ENCODE measurements at places on chromosomes 16 and 17. TPM values are rescaled to one million over a fixed set of nuclear protein-coding genes. Genes with fewer than 3 reads are reported as not detected.

- DNase-seq, result no peak
These were observed 46.6 kb upstream of the TEX2 start for GRCh38 chr17:64309710-64310109.

DNA sequence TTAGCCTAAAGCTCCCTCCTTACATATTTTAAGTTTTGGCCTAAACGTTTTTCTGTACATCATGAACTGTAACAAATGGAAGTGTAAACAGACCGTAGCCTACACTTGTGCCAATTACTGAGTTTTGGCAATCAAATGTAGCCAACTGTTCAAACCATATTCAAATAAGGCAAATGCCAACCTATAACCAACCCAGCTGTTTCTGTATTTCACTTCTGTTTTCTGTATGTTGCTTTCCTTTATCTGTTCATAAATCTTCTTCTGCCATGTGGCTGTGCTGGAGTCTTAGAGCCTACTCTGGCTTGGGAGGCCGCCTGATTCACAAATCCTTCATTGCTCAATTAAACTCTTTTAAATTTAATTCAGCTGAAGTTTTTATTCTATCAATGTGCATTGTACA is 6.9 kb upstream of the C16orf78 start:
- DNase-seq, result no peak

DNA sequence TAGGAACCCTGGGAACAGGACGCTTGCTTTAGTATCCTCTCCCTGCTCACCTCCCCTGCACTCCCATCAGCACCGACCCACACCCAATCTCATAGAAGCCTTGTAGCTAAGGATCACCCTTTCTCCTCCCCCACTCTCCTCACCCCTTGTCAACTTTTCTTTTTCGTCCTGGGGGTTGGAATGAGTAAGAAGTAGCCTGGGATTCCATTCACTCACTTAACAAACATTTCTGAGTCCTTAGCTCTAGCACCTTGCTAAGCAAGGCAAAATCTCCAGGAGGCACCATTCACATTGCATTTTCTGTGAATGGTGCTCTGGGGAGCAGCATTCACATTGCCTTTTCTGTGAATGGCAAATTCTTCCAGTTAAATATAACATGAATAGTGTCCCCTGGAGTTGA is 1.1 kb upstream of the PGAP3 start:
- no peak for DNase-seq

DNA sequence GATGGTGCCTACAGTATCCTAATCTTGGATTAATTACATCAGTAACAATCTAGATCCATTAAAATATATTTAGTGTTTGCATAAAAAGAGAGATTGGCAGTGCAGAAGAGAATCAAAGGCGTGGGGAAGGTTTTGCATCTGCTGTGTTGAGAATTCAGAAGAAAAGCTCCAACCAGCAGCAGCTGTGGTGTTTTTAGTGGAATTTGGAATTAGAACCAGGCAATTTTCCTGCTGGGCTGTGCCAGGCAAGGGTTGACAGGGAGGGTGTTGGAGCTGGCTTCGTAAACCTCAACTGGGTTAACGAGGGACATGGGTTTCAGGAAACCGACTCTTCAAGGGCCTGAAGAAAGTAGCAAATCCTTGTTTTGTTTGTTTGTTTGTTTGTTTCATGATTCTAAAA is 107.8 kb upstream of the WSCD1 start:
- no peak for DNase-seq

Gene SMYD4
- polyA plus RNA-seq, result 7.8 TPM

Gene PLA2G10
- not detected for polyA plus RNA-seq

Gene GCGR
- polyA plus RNA-seq, result not detected

- no peak for DNase-seq
These were observed 102.2 kb downstream of the RAB11FIP4 start for GRCh38 chr17:31493656-31494155.

Gene ZNF771
- polyA plus RNA-seq, result 8.3 TPM

DNA sequence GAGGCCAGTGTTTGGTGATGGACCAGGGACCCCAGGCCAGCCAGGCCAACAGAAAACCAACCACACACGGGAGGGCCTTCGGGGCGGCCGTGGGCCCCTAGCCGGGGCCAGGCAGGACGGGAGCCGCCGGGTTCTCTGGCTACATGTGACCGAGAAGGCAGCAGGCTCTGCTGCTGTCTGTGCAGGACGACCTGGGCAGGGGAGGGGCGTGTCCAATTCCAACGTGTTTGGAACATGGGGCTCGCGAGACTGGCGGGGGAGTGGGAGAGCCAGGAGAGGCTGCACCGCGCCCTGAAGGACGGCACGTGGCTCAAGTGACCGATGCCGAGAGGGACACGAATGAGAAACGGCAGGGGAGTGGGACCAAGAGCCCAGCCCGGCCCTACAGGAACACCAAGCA is 75.4 kb downstream of the LMF1 start:
- DNase-seq, result no peak

Gene C17orf100
- 1.7 TPM for polyA plus RNA-seq

DNA sequence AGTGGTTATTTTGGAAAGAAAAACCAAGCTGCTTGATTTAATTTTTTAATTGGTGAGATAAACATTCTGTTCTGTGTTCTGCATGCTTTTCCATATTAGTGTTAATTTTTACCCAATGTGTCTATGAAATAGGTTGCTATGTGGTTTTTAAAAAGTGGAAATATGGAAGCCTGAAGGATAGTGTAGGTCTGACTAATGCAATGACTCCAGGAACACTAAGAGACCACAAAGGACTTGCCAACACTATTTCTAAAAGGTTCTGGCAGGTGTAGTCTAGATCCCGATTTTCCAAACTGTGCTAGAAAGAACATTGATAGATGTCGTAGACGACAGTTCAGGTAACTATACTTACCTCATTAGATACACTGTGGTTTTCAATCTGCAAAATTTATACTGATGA is 877.4 kb upstream of the GOT2 start:
- no peak for DNase-seq

- DNase-seq, result no peak
These were observed 81.6 kb upstream of the HS3ST2 start for GRCh38 chr16:22732400-22732799.

GRCh38 chr17:19486351-19487023 is 47.2 kb upstream of the SLC47A1 start:
- DNase-seq, result no peak

DNA sequence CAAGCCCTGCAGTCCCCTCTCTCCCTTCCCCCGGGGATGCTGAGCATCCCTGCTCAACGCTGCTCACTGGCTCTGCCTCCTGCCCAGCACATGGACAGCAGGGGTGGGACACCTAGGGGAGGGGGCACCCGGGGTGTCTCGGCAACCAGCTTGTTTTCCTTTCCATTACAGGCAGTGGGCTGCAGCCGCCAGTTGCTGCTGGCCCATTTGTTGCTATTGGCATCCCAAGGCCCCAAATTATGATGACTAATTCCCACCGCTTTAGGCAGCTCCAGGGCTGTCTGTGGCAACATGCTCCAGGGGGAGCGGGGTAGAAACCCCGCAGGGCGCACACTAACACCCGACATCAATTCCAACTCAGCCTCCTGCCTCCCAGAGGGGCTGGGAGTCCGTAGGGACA is 4.9 kb downstream of the SDK2 start:
- no peak for DNase-seq

Gene TMEM238L
- polyA plus RNA-seq, result not detected

Gene SUZ12
- polyA plus RNA-seq, result 33.3 TPM

Gene PIGS
- 68.7 TPM for polyA plus RNA-seq

DNA sequence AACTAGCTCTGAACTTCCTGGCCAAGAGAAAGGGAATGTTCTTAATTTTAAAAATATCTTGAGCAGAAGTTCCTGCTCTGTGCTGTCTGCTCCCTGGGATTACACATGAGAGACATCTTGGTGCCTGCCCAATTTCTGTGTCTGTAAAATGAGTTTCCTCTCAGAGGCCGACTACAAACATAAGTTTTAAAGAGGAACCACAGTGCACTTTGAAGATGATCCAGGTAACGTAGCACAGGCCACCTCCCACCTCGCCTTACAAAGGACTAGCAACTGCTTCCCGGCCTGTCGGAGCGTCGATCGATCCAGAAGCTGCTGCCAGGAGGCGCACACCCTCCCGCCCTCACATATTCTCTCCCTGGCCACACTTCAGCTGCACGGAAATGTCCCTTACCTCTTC is 55.0 kb upstream of the ATP2A3 start:
- no peak for DNase-seq

Gene TAC4
- not detected for polyA plus RNA-seq

DNA sequence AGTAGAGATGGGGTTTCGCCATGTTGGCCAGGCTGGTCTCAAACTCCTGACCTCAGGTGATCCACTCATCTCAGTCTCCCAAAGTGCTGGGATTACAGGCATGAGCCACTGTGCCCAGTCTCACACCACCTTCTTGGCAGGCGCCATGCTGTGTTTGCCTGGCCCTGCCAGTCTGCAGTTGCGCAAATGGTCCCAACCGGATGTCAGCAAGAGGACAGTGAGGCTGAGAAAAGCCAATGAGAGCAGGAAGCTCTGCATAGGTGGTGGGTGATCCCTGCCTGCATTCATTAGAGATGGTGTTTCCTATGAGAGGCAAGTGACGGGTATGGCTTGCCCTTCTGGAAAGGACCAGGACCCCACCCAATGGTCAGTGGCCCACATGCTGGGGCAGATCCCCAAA is 59.3 kb downstream of the PECAM1 start:
- no peak for DNase-seq

DNA sequence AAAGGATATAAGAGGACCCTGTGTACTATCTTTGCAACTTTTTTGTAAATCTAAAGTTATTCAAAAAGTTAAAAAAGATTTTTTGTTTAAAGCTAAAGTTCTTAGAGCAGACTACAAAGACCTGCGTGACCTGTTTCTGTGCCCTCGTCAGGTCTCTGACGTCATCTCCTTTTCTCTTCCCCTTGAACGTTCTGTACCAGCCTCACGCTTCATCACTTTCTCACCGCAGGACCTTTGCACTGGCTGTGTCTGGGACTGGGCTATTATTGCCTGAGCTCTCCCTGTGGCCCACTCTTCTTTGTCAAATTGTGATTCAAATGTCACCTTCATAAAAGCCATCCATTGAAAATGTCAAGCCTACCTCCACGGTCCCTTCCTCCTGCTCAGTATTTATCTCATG is 222.8 kb downstream of the RBFOX1 start:
- DNase-seq, result no peak

GRCh38 chr17:35192708-35193107 is 1.5 kb downstream of the SLC35G3 start:
- DNase-seq, result no peak

DNA sequence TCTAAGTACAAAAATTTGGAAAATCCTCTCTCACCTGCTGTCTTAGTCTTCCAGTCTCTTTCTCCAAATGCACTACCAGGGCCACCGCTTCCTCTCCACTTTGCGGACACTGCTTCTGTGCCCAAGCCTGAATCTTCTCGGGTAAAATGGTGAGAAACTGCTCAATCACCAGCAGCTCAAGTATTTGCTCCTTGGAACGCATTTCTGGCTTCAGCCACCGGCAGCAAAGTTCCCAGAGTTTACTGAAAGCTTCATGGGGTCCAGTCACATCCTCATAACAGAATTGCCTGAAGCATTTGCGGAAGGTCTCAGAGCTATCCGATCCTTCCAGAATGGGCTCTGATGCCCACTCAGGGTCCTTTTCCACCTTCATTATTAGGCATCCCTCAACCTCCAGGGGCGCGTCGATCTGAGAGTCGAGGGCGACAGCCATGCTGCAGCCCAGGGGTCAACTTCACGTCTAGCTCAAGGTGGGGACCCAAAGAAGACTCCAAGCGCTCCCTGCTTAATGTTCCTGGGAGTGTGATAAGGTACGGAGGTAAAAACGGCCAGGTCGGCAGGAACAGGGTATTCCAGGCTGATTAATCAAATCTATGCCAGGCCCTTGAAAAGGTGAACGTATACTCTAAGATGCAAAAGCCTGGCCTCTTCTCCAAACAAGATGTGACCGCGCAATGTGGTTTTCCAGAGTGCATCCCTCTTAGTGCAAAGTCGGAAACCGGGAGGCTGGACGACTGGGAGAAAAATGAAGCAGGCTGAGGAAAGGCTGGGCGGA is 763 bp downstream of the ZKSCAN2 start:
- DNase-seq, result peak; percentile 30

- no peak for DNase-seq
These were observed 237.2 kb downstream of the TOX3 start for GRCh38 chr16:52309446-52310416.

DNA sequence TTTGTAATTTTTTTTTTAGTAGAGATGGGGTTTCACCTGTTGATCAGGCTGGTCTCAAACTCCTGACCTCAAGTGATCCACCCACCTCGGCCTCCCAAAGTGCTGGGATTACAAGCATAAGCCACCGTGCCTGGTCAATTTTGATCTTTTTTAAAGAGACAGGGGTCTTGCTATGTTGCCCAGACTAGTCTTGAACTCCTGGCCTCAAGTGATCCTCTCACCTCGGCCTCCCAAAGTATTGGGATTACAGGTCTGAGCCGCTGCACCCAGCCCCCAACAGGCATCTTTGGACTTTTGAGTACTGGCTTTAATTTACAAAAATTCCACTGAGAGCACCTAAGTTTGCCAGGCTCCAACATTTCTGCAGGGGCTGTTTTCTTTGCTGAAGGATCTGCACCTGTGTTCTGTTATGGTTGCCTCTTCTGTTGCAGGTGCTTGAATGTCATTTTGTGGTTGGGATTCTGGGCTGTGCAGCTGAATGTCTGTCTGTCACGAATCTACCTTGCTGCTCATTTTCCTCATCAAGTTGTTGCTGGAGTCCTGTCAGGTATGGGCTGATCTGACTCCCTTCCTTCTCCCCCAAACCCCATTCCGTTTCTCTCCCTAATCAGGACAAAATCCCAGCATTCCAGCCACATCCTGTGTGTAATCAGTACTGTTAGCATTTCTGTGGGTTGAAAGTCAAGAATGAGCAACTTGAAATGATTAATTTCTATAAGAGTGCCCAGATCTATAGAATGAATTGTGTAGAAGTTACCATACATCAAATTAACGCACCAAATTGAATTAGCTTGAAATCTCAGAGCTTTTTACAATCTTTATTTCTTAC is 8.5 kb downstream of the G6PC1 start:
- no peak for DNase-seq

Data from K562 (cell line).